ENCODE measurements at places on chromosomes 3 and 15.

DNA sequence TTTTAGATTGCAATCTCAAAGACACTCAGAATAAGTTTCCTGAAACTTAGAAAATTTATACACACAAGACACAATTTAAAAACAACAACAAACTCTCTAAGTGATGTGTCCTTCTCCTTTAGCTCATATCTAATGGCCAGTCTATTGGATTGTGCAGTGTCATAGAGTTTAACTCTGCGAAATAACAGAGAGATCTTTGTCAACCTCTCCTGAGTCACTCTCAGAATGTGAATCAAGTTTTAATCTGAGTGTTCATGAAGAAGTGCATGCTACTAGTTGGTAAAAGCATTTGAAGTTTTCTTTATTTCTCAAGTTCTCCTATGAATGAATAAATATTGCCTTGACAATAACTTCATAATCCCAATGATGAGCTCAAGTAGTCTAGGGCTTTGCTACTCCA, 284.5 kb upstream of the DNAJC19 start:
- no peak for DNase-seq

- DNase-seq, result no peak
These were observed 13.0 kb upstream of the ACAP2 start for GRCh38 chr3:195455789-195456188.

GRCh38 chr15:40787344-40787841, 17.6 kb downstream of the C15orf62 start:
- no peak for DNase-seq

DNA sequence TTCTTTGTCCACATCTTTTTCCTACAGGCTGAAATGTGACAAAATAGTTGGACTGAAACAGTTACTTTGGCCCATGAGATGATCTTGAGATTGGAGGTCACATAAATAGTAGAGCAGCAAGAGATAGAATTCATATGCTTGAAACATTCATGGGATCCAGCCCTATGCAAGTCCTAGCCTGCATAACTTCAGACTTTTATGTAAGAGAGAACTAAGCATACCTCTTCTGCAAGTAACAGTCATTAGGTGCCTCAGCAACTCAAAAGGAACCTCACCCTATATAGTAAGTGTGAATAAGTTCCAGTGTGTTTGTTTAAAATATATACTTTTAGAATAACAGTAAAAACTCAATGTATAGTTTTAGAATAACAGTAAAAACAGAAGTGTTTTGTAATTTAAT, 138.0 kb upstream of the P2RY1 start:
- DNase-seq, result no peak

GRCh38 chr3:32623532-32623931, 52.9 kb upstream of the DYNC1LI1 start:
- DNase-seq, result no peak

GRCh38 chr3:79285871-79286270, 481.9 kb downstream of the ROBO1 start:
- DNase-seq, result no peak

GRCh38 chr15:90481023-90481422, 48.7 kb upstream of the CRTC3 start:
- DNase-seq, result no peak

DNA sequence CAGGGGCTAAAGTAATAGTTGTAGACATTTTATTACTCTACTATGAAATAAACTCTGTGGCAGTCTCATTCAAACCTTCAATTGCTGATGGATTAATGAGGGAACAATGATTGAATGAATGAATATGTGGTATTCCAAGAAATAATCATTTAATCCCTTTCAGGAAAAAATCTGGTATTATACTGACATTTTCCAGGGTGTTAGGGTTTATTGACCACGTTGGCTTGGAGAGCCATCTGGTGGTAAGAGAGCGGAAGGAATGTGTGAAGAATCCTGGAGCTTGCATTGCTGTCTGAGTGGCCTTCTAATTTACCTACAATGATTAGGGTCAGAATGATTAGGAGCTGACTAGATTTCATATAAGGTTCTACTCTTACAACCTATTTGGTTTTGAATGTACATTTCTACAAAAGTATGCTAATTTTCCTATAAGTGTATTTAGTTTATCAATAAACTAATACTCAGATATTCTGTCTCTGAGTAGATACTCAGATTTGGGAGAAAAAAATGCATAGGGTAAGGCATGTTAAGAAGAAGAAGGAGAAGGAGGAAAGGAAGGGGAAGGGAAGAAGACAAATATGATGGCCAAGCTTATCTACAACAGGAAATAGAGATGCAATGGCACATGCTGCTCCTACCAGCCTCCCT, 249.9 kb downstream of the ROBO1 start:
- no peak for DNase-seq

DNA sequence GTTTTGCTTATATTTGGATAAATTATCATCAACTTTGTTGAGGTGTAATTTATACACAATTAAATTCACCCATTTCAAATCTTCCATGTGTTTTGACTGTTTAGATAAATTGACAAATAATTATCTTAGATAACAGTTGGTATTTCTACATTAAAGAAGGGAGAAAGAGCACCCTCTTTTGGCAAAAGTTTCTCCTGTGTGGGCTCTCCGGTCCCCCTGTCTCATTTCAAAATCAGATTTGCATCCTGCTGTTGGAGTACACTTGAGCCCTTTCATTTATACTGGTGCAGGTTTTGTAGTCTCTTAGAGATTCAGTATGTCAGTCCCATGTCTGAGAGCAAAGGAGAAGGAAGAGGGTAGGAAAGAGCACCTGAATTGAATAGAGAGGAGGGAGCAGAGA, 49.4 kb downstream of the NKIRAS1 start:
- no peak for DNase-seq

DNA sequence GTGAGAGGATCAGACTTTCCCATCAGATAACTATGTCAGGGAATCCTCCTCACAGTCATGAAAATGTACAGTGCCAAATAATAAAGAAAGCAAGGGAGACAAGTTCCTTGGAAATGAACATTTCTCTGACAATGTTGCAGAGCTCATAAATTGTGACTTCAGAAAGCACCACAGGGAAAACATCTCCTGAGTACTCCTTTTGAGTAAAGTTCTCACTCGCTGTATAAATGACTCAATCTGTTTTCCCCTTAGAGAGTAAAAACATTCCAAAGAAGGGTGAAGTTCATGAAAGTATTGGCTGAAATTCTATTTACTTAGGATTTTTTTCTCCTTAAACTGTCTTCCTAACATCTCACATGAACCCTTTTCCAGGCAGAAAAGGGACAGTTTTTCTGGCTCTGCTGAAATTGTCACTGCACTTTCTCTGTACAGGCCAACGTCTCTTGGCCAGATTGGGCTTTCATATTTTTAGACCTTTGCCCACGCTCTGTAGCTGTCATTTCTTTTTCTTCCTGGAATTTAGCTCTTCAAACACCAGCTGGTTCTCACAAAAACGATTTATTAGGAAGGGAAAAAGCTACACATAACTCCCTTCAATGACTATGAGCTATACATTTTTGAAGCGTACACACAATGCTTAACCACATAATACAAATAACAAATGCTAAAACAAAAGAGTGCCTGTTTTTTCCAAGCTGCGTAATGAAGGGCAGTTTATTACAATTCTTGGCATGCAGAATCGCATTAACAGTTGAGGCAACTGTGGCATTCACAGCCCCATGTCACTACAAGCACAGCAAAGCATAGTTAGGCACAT, 216.1 kb downstream of the ATP8B4 start:
- no peak for DNase-seq

GRCh38 chr3:101300073-101300472, 20.3 kb downstream of the IMPG2 start:
- DNase-seq, result no peak

DNA sequence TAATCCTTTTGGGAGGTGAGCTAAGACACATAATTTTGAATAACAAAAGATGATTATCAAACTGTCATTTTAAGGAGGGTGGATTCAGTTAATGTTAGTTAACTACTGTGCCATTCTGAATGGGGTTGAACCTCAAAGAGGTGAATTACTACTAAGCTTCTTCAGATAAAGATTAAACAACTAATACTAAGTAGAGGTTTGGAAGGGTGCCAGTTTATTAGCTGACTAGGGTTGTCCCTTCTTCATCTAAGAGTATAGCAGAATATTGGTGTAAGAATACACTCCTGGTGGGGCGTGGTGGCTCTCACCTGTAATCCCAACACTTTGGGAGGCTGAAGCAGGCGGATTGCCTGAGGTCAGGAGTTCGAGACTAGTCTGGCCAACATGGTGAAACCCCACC, 123.1 kb upstream of the LRRFIP2 start:
- no peak for DNase-seq

GRCh38 chr15:90087454-90088154, 14.7 kb downstream of the IDH2 start:
- no peak for DNase-seq

DNA sequence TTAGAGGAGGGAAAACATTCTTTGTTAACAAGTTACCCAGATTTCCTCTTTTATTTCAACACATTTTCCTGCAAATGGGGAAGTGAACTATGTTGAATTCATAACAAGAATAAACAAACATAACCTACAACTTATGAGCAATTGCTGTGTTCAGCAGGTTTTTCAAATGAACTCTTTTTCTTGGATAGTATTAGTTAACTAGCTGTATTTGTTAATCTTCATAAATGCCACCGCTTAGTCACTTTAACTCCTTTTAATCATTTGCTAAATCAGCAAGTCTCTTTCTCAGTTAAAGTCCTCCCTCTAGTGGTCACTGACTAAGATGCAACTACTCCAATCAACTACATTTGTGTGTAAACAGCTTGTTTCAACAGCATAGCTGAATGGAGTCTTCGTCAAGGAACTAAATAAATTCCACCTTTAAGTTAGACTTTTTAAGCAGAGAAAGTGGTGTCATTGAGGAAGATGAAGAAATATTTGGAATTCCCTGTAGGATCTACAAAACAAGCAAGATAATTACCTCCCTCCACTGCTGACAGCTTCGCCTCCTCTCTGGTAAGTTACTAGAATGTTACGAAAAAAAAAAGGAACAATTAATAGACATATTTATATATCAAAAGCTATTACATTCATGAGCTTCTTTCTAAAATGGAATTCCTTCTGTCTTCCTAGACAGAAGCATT, 1122.0 kb downstream of the ROBO1 start:
- peak; percentile 34 for DNase-seq

DNA sequence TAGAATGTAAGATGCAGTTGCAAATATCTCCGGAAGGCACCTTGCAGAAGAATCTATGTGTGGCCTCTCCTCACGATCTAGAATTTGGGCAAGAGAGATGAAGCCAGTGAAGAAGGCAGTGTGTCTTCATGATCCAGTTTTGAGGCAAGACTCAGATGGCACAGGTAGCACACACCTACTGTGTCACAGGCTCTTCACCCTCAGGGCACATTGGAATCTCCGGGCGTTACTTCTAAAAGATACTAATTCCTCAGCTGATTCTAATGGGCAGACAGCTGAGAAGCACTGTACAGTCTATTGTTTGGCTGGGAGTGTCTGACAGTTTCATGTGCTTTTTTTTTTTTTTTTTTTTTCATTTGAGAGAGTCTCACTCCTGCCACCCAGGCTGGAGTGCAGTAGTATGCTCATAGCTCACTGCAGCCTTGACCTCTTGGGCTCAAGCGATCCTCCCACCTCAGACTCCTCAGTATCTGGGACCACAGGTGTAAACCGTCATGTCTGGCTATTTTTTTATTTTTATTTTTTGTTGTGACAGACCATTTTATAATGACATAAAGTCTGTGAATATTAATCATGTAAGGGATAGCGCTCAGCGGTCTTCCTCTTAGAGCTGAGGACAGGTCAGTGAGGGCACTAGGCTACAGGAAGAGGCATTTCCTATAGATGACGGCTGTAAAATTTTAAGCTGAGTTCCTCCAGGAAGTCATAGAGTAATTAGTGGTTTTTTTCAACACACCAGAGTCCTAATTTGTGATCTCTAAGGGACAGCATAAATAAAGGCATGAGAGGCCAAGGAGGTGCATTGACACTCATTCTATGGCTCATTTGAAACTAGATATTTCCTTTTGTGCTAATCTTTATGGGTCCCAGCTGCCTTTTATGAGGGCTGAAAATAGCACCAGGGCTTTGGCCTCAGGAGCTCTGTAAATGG, 4.0 kb downstream of the C3orf52 start:
- DNase-seq, result peak; percentile 21

DNA sequence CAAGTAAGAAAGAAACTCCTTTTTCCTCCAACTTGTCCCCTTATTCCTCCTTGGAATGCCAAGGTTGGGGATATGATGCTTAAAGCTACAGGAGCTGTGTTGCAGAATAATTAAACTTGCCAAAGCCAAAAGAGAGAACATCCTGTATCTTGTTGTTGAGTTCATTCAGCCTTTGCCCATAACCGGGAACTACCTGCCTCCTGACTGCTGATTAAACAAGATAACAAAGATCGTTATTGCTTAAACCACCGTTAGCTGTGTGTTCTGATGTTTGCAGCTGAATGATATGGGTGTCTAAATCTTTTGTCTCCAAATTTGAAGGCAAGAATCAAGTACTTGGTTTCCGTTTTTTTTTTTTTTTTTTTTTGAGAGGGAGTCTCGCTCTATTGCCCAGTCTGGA, 61.5 kb downstream of the DPPA2 start:
- no peak for DNase-seq

GRCh38 chr3:127763337-127763736, 59.0 kb downstream of the MGLL start:
- no peak for DNase-seq

DNA sequence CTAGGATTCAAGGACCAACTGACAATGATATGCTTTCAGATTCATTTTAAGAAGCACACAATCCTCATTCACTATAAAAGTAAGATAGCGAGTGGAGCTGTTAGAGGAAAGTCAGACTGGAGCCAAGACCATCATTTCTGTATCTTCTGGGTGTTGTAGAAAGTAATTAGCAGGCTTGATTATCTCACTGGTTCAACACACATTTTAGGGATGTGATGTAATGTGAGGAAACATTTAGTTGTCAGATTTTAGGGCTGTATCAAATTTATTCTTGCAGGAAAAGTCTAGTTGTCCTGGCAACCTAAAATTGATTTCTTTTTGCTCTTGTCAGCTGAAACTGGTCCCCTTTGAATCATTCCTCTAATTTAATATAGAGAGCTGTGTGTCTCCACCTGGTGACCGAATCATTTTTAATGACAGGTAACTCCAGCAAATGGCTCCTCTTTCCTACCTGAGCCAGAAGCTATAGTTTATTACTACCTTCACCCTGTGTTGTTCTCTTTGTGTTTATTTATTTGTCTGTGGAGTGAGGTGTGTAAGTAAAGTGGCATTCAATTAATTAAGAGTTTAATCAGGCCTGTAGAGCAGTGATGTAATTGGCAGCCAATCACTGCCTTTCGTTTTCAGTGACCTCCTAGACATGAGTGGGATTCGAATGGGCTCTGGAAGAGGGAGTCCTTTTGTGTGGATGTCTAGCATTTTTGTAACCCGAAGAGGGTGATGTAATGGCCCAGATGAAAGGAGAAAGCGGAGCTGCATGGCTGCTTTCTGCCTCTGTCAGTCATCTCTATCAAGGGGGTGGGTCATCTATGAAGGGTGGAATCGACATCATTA, 125.8 kb downstream of the LPP start:
- DNase-seq, result no peak

All from GM13976 (cell line).